ENCODE measurements at places on chromosomes 12 and 14. TPM values are rescaled to one million over a fixed set of nuclear protein-coding genes. Genes with fewer than 3 reads are reported as not detected.

Gene CD27
- total RNA-seq: 66.7 TPM

Gene LTB4R
- 23.1 TPM for total RNA-seq

Gene KRT6B
- not detected for total RNA-seq

Gene SRGAP1
- total RNA-seq: 0.13 TPM

Gene USP44
- total RNA-seq: 1.6 TPM

Gene ASPG
- total RNA-seq: not detected

Gene IL26
- total RNA-seq: not detected

Gene CPNE6
- total RNA-seq: not detected

DNA sequence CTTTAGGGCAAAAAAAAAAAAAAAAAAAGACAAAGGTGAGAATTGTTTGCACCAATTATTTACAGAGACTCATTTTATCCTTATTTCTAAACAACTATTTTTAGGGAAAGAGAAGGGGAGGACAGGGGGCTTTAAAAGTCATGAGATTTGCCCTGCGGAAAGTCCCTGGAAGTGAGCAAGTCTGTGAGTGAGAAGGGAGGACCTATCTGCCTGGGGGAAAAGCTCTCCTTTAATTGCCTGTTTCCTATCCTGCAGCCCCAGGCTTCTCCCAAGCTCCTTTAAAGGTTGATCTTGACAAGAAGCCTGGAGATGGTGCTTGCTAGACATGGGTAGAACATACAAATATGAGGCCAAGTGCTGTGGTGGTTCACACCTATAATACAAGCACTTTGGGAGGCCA is 8.3 kb upstream of the CHST11 start:
- H3K27me3 ChIP-seq: no peaks in the 10 kb centered on the region
- no peak overlapping the region for H3K4me3 ChIP-seq
- H3K4me1 ChIP-seq: peaks cover 2% of the 10 kb centered on the region
- DNase-seq: no peak
- H3K36me3 ChIP-seq: peaks cover 2% of the 10 kb centered on the region

DNA sequence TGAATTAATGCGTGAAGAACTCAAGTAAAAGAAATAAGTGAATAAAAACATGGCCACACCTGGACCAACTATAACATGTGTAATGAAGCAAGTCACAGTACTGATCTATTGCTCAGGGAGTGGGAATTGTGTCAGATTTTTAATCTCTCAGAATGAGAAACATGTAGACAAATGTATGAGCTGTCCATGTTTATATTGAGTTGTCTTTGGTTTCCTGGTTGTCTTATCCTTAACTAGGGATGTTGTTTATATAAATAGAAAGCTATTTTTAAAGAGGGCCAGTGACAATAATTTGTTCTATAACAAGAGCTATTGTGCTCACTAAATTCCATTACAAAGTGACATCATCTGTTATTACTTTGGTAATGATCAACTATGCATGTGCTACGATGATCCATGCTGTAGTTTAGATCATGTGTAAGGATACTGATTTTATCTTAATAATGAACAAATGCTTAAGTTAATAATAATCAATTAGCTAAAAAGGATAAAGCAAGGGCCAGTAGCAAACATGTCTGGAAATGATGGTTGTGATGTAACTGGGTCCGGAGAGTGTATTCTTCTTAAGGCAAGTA is 91.3 kb upstream of the RTL1 start:
- no peak overlapping the region for H3K4me3 ChIP-seq
- peaks cover 26% of the 10 kb centered on the region for H3K27me3 ChIP-seq
- H3K27ac ChIP-seq: no peak overlapping the region
- DNase-seq: no peak
- no peaks in the 10 kb centered on the region for H3K4me1 ChIP-seq

- peak overlapping the region; percentile 98 for H3K4me3 ChIP-seq
- H3K4me1 ChIP-seq: peaks cover 56% of the 10 kb centered on the region
- H3K27me3 ChIP-seq: no peaks in the 10 kb centered on the region
- DNase-seq: no peak
- H3K36me3 ChIP-seq: peaks cover 12% of the 10 kb centered on the region
These were observed 3.2 kb downstream of the DGLUCY start for GRCh38 chr14:91116913-91117588.

DNA sequence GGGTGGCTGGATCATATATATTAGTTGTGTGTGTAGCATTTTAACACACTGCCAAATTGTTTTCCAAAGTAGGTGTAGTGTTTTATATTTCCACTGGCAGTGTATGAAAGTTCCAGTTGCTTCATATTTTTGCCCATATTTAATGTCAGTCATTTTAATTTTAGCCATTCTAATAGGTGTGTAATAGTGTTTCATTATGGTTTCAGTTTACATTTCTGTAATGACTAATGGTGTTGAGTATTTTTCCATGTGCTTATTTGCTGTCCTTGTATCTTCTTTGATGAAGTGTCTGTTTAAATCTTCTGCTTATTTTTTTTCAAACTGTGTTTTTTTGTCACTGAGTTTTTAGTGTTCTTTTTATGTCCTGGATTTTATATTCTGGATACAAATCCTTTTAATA is 8.7 kb downstream of the TBC1D15 start:
- H3K36me3 ChIP-seq: no peaks in the 10 kb centered on the region
- H3K27me3 ChIP-seq: no peaks in the 10 kb centered on the region
- H3K4me1 ChIP-seq: peaks cover 9% of the 10 kb centered on the region
- no peak overlapping the region for H3K27ac ChIP-seq

GRCh38 chr14:29734732-29735131 is 192.9 kb downstream of the PRKD1 start:
- H3K4me3 ChIP-seq: no peak overlapping the region
- H3K27ac ChIP-seq: no peak overlapping the region
- no peaks in the 10 kb centered on the region for H3K27me3 ChIP-seq
- no peak for DNase-seq

- peaks cover 11% of the 10 kb centered on the region for H3K4me1 ChIP-seq
- no peak for DNase-seq
- peak overlapping the region; percentile 76 for H3K27ac ChIP-seq
These were observed 81.9 kb downstream of the NINJ2 start for GRCh38 chr12:581321-581720.

DNA sequence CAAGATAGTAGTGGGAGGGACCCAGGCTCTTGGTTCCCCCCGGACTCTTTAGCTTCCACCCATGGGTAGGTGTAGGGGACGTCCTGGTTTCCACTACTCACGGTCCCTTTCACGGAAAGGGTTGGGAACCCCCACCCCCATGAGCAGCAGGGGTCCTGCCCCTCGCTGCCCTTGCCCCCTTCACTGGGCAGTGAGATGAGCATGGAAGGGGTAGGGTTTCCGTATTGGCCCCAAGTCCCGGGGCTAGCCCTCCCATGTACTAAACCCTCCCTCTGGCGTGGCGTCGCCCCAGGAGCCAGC is 12.7 kb downstream of the AGAP2 start:
- H3K27ac ChIP-seq: peak overlapping the region; percentile 78
- H3K4me3 ChIP-seq: peak overlapping the region; percentile 82
- H3K4me1 ChIP-seq: peaks cover 35% of the 10 kb centered on the region
- no peaks in the 10 kb centered on the region for H3K27me3 ChIP-seq
- no peak for DNase-seq
- peaks cover 12% of the 10 kb centered on the region for H3K36me3 ChIP-seq

DNA sequence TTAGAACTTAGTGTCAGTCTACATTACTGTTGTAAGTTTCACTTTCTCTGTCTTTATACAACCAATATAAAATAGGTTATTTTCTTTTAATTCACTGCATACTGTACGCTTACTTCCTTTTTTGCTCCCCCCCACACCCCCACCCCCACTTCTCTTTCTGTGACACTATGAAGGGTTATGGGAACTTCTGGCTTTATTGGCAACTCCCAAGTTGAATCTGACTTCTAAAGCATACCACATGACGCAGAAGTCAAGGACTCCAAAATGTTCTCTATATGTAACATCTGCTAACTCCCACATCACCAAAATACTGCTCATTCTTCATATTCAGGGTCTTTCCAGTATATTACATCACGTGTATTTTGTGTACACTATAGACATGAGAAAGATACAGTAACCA is 81.2 kb upstream of the ATXN7L3B start:
- DNase-seq: no peak
- peaks cover 4% of the 10 kb centered on the region for H3K4me1 ChIP-seq
- H3K4me3 ChIP-seq: no peak overlapping the region
- H3K36me3 ChIP-seq: no peaks in the 10 kb centered on the region

DNA sequence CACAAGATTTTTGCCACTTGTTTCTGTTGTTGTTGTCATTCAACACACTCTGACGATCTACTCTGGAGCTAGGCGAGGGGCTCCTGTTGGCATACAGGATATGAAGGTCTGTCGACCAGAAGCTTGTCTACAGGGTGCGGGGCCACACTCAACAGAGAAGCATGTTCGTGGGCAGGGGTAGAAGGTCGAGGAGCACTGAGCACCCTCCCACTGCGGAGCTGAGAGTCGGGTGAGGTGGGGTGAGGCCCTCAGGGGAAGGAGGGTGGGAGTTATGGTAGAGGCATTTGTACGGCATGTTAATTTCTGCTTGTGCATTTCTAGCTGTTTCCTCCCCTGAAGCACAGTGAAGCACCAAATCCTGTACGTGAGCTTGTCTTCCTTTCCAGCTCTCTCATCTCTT is 115.1 kb downstream of the PRMT8 start:
- H3K4me3 ChIP-seq: no peak overlapping the region
- H3K27ac ChIP-seq: no peak overlapping the region
- no peaks in the 10 kb centered on the region for H3K27me3 ChIP-seq
- DNase-seq: no peak
- H3K36me3 ChIP-seq: peaks cover 6% of the 10 kb centered on the region

DNA sequence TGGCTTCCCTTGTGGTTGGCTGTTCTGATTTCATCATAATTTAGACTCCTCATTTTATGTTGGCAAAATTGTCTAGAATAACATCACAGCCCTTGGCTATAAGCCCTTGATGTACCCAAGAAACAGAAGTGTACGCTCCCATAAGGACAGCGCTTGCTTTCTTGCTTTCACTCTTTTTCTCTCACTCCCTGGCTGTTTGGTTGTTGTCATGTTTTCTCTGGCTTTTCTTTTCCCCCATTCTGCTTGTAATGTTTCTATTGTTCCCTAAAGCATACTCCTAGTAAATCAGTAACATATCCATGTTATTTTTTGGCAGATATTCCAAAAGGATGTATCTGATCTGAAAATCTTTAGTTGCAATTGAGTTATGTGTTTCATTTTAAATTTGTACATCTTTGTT is 530.5 kb downstream of the NOVA1 start:
- no peaks in the 10 kb centered on the region for H3K4me1 ChIP-seq
- no peak for DNase-seq
- no peaks in the 10 kb centered on the region for H3K36me3 ChIP-seq
- H3K4me3 ChIP-seq: no peak overlapping the region
- H3K27ac ChIP-seq: no peak overlapping the region

GRCh38 chr12:3730111-3730510 is 22.8 kb downstream of the CRACR2A start:
- peak overlapping the region; percentile 90 for H3K27ac ChIP-seq
- peaks cover 36% of the 10 kb centered on the region for H3K4me1 ChIP-seq
- H3K4me3 ChIP-seq: no peak overlapping the region

- H3K4me1 ChIP-seq: peaks cover 42% of the 10 kb centered on the region
- peak; percentile 31 for DNase-seq
- H3K4me3 ChIP-seq: peak overlapping the region; percentile 95
- no peaks in the 10 kb centered on the region for H3K36me3 ChIP-seq
These were observed 496 bp downstream of the PPP2R5C start for GRCh38 chr14:101761881-101762529.

DNA sequence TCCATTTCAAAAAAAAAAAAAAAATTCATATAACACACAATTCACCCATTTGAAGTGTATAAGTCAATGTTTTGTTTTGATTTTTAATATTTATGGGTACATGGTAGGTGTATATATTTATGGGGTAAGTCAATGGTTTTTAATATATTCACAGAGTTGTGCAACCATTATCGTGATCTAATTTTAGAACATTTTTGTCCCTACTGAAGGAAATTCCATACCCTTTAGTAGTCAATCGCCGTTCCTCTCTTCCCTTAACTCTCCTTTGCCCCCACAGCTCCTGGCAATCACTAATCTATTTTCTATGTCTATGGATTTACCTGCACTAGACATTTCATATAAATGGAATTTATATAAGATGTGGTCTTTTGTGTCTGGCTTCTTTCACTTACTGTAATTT is 92.8 kb downstream of the TRAFD1 start:
- no peak overlapping the region for H3K27ac ChIP-seq
- no peaks in the 10 kb centered on the region for H3K27me3 ChIP-seq
- no peak for DNase-seq
- no peaks in the 10 kb centered on the region for H3K36me3 ChIP-seq
- no peak overlapping the region for H3K4me3 ChIP-seq

DNA sequence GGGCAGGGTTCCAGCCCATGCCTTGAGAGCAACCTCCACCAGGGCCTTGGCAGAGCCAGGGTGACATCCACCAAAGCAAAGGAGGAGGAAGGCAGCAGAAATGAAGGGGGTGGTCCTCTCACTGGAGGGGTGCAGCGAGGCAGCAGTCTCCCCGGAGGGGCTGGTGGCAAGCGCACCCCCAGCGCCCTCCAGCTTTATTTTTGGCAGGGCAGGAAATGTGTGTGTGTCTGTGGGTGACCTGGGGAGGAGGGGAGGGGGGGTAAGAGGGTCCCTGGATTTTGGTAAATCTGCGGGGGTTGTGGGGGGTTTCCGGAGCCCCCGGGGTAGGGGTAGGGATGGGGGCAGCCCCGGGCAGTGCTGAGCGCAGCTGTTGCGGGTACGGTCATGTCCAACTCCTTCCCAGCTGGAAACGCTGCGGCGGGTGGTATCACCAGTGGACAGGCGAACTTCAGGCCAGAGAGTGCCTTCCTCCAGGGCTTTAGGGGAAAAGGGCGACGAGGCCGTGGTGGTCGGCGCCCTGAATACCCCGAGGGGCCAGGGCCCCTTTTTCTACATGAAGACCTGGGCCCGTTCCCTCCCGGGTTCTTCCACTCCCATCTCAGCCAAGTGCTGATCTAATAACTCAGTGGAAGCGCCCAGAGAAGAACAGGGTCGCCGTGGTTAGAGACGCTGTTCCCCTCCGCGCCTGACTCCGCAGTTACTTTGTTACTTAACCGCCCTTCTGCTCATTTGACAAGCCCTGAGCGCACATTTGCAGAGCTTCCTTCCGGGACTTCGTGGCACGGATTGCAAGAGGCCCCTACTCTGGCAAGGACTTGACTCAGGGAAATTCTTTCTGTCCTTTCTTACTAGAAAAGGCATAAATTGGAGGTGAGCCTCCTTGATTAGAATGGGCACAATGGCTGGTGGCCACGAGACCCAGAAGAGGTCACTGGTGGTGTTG is 55.2 kb downstream of the FOS start:
- peaks cover 2% of the 10 kb centered on the region for H3K36me3 ChIP-seq
- peak overlapping the region; percentile 94 for H3K27ac ChIP-seq
- no peaks in the 10 kb centered on the region for H3K27me3 ChIP-seq
- DNase-seq: peak; percentile 38
- peaks cover 21% of the 10 kb centered on the region for H3K4me1 ChIP-seq

DNA sequence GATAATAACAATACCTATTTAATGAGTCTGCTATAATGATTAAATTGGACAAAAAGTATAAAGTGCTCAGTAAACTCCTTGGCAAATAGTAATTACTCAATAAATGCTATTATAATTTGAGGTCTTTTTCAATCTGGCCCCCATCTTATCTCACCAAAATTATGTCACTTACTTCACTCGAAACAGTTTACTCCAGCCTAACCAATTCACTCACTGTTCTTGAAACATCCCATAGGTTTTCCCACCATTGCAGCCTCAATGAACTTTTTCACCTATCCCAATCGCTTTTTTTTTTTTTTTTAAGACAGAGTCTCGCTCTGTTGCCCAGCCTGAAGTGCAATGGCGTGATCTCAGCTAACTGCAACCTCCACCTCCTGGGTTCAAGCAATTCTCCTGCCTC is 17.5 kb upstream of the PRKAG1 start:
- peak overlapping the region; percentile 60 for H3K27ac ChIP-seq
- H3K27me3 ChIP-seq: no peaks in the 10 kb centered on the region
- no peak overlapping the region for H3K4me3 ChIP-seq
- H3K36me3 ChIP-seq: peaks cover 3% of the 10 kb centered on the region
- DNase-seq: no peak
- H3K4me1 ChIP-seq: peaks cover 8% of the 10 kb centered on the region

- H3K4me3 ChIP-seq: peak overlapping the region; percentile 21
- H3K4me1 ChIP-seq: peaks cover 19% of the 10 kb centered on the region
- H3K27me3 ChIP-seq: no peaks in the 10 kb centered on the region
- DNase-seq: no peak
These were observed 25.0 kb downstream of the RAB35 start for GRCh38 chr12:120091371-120092090.
